Upper lobe of right lung (tissue), 1 donor: ENCODE measurements at places on chromosomes 11 and 22.

- DNase-seq, result peak; percentile 41
These were observed 20.4 kb upstream of the APOBEC3A start for GRCh38 chr22:38937036-38937435.

DNA sequence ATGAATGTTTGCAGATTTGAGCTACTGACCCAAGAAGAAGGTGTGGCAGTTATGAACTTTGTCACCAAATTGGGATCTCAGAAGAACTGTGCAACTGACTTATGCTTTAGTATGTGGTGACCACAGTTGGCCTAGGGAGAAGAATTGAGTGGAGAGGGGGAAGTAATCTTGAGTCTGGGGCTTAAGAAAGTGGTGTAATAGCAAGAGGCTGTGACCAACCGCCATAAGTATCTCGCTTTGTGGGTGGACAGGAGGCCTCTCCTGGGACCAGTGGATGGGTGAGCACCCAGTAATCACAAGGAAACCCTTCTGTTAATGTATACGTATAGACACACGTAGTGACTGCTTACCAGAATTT, 12.7 kb upstream of the IL10RA start:
- DNase-seq, result no peak

- DNase-seq, result no peak
These were observed 10.2 kb downstream of the RTN4R start for GRCh38 chr22:20258021-20258299.

- DNase-seq, result no peak
These were observed 7.8 kb downstream of the SLCO2B1 start for GRCh38 chr11:75158696-75159150.

DNA sequence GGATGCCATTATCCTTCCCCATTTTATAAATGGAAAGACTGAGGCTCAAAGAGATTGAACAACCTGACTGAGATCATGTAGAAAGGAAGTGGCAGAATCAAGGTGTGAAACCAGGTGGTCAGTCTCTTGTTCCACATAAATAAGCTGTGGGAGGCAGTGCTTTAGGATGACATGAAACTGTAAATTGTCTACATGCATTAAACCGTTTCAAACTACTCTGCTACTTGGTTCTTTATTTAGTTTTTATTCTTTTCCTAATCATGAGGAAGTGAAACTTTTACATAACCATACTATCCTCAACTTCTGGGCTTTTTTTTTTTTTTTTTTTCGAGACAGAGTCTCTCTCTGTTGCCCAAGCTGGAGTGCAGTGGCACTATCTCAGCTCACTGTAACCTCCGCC, 34.9 kb downstream of the CADM1 start:
- DNase-seq, result no peak

GRCh38 chr11:34050581-34051348, 766 bp upstream of the CAPRIN1 start:
- DNase-seq, result no peak

DNA sequence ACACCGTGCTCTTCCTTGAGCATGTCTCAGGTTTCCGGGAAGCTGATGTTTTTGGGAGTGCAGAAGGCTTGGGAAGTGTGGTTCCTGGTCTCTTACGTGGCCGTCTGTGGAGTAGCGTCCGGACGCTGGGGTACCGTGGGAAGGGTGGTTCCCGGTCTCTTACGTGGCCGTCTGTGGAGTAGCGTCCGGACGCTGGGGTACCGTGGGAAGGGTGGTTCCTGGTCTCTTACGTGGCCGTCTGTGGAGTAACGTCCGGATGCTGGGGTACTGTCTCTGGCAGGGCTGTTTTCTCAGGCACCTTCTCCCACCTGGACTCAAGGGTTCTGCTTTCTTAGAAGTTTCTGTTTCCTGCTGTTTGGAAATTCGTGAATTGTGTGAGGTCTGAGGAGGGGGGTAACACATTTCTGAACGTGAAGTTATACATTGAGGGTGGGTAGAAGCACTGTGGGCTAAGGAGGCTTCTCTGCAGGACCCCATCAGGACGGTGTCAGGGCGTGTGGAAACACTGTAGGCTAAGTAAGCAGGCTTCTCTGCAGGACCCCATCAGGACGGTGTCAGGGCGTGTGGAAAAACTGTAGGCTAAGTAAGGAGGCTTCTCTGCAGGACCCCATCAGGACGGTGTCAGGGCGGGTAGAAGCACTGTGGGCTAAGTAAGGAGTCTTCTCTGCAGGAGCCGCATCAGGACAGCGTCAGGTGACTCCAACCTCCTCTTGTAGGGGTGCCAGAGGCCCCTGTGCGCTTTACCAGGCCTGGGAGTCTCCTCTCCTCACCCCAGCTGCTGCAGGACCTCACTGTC, 5.3 kb upstream of the IFITM3 start:
- DNase-seq, result peak; percentile 60

DNA sequence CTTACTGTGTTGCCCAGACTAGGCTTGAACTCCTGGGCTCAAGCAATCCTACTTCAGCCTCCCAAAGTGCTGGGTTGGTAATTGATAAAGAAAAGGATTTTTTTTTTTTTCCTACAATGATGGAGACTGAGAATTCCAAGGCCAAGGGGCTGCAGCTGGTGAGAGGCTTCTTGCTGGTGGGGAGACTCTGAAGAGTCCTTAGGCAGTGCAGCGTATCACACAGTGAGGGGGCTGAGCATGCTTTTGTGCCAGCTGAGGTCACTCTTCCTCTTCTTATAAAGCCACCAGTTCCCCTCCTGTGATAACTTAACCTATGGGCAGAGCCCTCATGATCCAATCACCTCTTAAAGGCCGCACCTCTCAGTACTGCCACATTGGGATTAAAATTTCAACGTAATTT, 28.2 kb upstream of the CCDC81 start:
- no peak for DNase-seq

- DNase-seq, result no peak
These were observed 4.6 kb downstream of the HYLS1 start for GRCh38 chr11:125892071-125892470.

GRCh38 chr11:125626288-125626950, 1.5 kb downstream of the CHEK1 start:
- no peak for DNase-seq

- DNase-seq, result no peak
These were observed 11.3 kb downstream of the TPCN2 start for GRCh38 chr11:69059985-69060384.

DNA sequence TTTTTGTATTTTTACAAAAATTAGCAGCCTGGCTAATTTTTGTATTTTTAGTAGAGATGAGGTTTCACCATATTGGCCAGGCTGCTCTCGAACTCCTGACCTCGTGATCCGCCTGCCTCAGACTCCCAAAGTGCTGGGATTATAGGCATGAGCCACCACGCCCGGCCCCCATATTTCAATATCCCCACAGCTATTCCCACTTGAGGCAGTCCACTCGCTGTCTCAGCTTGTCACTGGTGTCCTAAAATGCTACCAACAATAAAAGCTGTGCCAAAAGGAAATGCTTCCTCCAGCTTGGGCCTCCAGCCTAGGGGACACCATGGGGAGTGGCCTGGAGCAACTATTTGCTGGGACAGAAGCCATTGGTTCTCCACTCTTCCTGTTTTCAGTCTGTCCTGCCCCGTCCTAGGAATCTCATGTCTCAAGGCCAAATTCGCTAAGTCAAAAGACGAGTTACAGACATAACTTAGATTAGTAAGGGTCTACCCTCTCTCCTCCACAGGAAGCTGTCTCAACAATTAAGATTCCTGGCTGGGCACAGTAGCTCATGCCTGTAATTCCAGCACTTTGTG, 7.3 kb upstream of the SPINDOC start:
- no peak for DNase-seq

GRCh38 chr11:131841028-131841427, 470.6 kb downstream of the NTM start:
- DNase-seq, result no peak

GRCh38 chr11:95918056-95918455, 5.9 kb downstream of the MTMR2 start:
- DNase-seq, result no peak

DNA sequence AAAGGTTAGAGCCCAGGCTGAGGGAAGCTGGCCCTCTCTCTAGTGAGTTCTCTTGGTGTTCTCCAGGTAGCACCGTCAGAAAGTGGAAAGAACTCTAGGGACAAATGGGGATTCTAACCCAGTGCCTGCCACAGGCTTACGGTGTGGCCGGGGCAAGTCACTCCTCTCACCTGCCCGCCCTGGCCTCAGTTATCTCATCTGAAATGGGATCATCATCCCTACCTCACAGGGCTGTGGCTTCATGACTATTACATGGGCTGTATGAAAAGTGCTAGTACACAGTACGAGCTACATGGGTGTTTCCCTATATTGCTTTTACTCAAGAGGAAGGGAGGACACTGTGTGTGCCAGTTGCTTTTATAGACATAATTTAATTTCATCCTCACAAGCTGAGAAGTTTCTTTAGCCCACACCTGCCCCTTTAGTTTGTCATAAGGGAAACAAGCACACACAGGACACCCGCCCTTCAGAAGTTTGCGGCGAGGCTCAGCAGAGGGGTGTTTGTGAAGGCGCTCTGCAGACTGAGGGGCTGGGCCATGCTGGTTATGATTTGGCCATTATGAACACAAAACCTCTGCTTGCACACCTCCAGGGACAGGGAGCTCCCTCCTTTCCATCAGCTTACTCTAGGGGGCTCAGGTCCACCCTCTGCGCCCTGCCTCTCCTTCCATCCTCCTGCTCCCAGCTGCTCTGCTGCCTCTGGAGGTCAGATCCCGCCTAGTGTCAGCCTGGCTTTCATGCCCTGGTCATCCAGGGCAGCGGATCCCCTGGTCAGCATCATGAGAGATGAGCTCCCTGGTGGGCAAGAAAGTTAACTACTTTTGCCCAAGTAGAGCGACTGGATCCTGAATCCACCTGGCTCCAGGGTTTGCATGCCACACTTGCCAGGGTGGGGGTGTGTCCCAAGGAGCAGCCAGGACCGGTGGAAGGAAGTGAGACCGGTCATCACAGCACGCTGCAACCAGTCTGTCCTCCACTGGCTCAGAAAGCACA, 1.2 kb downstream of the KLHL35 start:
- no peak for DNase-seq

DNA sequence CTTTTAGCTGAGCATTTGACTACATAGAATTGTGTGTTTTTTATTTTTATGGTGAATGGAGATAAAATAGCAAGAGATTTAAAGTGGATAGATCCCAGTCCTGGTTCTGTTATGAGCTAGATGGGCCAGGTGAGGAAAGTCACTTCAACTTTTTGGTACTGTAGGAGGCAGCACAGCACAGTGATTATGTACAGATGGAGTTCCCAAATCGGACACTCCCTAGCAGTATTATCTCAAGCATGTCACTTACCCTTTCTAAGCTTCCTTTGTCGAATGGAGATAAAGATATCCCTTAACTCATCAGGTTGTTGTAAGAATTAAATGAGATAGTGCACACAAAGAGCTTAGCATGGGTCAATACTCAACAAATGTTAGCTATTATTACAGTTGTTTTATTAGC, 5.3 kb downstream of the EXPH5 start:
- no peak for DNase-seq

GRCh38 chr11:133118563-133119268, 413.6 kb downstream of the OPCML start:
- no peak for DNase-seq

- DNase-seq, result no peak
These were observed 463.9 kb downstream of the MN1 start for GRCh38 chr22:27337676-27338075.

- DNase-seq, result no peak
These were observed 6.3 kb downstream of the OSBPL5 start for GRCh38 chr11:3158821-3159220.

- no peak for DNase-seq
These were observed 27.9 kb downstream of the FAM83F start for GRCh38 chr22:40022536-40023240.
